ENCODE measurements at places on chromosomes 3 and 15.

DNA sequence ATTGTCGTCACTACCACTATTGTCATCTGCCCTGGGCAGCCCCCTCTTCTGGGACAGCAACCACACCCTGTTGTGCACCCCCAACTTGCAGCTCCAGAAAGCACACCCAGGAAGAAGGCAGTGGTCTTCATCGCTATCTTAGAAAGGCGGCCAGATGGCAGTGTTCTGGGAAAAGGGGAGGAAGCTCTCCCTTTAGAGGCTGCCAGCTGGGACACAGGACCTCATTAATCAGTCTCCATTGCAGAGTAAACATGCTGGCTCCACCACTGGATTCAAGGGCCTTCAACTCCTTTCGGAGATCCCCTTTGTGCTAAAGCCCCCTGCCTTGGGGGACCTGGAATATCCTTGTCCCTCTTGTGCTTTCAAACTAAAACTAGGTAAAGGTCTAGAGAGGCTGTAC lies 199.3 kb upstream of the LINGO1 start:
- no peak for DNase-seq

- DNase-seq, result peak; percentile 38
Observed at GRCh38 chr15:90234096-90234988, at the start of gene GDPGP1. Gene GDPGP1, plus strand, starts transcription at chr15:90234209. Its CDS starts 6,700 bp downstream, at chr15:90240909.

DNA sequence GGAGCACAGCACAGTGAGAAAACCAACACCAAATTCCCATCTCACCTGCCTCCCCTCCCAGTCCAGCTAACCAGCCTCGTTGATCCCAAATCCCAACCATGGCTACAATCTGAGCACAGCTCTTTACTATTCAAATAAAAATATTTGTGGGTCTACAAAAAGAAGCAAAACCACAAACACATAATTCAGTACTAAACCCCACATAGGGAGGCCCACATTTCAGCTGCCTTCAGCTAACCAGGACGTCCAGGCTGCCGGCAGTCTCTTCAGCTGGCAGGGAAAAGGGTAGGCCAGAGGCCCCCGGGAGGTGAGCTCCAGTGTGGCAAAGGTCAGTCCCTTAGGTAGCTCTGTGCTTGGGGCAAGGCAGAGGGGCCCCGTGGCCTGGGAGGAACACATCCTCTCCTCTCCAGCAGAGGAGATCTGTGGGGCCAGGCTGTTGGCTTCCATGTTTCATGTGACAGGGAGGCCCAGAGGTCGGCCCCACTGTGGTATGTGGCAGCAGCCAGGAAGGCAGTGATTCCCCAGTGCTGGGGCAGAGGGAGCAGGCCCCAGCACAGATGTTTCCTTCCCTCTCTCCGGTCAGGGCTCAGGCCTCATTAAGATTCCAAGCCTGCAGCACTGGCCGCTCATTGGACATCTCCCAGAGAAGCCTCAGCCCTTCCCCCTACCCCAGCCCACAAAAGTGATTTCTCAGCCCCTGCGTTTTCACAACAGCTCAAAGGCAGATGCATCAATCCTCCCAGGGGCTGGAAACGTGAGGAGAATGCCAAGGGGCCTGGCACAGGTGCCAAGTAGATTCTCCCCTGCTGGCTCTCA lies 381.4 kb downstream of the NTRK3 start:
- DNase-seq, result peak; percentile 65

DNA sequence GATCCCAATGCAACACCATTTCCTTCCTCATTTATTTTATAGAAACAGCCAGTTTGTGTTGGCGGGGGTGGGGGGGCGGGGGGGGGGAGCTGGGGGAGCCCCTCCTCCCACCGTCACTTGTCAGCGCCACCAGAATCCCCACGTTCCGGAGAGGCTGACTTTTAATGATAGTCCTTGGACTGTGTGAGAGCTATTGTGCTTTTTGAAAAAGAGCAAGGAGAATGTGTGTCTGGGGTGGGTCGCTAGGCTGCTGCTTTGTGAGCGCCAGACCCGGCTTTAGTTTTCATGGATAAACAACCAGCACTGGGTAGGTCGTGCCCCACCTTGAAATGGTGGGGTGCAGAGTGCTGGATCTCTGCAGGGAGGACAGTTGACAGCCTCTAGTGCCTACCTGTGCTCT lies 135.0 kb upstream of the ONECUT1 start:
- no peak for DNase-seq

GRCh38 chr15:90683876-90684275 lies 33.3 kb upstream of the BLM start:
- no peak for DNase-seq

- no peak for DNase-seq
Observed at GRCh38 chr3:133138017-133138416, 99.8 kb downstream of the TMEM108 start.

- DNase-seq, result no peak
Observed at GRCh38 chr3:69491975-69492374, 106.1 kb upstream of the FRMD4B start.

GRCh38 chr15:45476410-45476809 lies 46.1 kb downstream of the SLC30A4 start:
- DNase-seq, result no peak

DNA sequence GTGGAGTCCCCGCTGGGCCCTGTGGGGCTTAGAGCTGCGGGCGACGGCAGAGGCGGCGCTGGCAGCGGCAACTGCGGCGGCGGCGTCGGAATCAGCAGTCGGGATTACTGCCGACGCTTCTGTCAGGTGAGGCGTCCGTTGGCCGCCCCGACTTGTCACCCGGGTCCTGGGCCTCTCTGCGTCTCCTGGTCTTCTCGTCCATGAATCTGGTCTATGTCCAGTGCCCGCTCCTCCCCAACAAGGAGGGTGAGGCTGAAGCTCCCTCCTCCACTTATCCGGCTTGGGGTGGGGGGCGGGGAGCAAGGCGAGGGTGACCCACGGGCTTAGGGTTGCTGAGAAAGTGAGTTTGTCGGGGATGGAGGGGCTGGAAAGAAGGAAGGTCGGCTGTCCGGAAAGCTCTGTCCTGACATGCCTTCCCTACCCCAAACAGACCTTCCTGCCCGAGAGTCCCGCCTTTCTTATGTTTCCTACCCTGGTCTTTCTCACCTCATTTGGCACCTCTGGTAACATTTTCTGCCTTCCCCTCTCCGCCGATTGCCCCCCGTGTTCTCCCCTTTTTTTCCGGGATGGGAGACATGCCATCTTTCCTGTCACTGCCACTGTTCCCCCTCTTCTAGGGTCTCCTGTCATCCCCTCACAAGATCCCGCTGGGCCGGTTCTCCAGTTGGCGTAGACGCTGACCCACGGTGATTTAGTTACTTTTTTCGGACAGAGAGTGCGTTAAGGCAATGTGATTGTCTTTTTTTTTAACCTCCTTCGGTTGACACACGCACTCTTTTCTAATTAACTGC lies 520 bp downstream of the ZNF654 start:
- DNase-seq, result peak; percentile 44

- DNase-seq, result no peak
Observed at GRCh38 chr3:71215351-71215750, 368.2 kb downstream of the FOXP1 start.

- DNase-seq, result no peak
Observed at GRCh38 chr3:59695860-59696259, 646.0 kb upstream of the CFAP20DC start.

GRCh38 chr3:31227131-31227562 lies 305.6 kb upstream of the STT3B start:
- no peak for DNase-seq

DNA sequence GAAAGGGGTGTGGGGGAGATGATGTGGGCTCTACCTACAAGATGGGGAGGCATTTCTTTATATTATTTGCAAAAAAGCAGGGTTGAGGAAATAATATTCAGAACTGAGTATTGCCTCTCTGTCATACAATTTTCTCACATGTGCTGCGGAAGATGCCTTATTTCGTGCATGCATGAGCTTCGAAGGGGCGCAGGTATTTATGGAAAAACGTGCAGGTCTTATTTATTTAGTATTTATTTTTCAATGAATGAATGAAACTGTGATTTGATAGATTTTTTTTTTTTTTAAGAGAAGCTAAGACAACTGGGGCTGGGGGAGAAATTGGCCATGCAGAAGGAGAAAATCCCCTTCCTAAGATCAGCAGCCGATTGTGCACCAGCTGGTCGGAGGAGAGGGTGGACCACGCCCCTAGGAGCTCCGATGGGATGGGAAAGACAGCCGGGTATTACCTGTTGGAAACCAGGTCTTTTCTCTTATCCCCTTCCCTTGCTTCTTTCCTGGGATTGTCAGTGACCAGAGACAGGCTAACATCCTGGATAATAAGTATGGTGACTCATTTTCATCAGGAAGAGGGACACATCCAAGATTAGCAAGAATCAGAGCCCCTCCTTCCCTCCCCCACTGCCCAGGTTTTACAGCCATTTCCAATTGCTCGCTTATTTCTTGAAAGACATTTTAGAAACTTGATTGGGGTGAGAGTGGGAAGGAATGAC lies 875 bp downstream of the GAP43 start:
- DNase-seq, result no peak

GRCh38 chr3:79412537-79412936 lies 355.3 kb downstream of the ROBO1 start:
- no peak for DNase-seq

- no peak for DNase-seq
Observed at GRCh38 chr15:58951388-58952007, 18.0 kb upstream of the SLTM start.

DNA sequence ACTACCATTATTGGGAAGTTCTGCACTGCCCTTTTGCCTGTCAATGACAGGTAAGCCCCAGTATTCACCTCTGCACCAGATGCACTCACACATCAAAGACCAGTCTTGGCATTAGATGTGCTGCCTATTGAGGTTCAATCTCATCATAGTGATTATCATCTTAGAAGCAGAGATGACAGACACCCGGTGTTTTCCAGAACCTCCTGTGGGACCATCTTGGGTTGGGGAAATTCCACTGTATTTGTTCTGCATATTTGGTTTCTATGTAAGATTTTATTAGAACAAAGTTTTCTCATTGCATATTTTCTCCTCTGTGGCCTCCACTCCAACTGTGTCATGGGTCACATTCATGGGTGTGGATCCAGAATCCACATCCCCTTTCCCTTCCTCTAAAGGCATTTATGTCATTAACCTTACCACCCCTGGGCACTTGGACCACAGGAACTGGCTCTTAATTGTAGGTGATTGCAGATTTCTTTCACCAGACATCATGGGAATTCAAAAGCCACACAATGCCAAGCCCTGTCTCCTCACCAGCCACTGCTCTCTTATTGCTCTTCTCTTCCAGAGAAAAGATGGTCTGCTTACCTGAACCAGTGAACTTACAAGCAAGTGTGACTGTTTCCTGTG lies 31.2 kb downstream of the PLA1A start:
- DNase-seq, result no peak

DNA sequence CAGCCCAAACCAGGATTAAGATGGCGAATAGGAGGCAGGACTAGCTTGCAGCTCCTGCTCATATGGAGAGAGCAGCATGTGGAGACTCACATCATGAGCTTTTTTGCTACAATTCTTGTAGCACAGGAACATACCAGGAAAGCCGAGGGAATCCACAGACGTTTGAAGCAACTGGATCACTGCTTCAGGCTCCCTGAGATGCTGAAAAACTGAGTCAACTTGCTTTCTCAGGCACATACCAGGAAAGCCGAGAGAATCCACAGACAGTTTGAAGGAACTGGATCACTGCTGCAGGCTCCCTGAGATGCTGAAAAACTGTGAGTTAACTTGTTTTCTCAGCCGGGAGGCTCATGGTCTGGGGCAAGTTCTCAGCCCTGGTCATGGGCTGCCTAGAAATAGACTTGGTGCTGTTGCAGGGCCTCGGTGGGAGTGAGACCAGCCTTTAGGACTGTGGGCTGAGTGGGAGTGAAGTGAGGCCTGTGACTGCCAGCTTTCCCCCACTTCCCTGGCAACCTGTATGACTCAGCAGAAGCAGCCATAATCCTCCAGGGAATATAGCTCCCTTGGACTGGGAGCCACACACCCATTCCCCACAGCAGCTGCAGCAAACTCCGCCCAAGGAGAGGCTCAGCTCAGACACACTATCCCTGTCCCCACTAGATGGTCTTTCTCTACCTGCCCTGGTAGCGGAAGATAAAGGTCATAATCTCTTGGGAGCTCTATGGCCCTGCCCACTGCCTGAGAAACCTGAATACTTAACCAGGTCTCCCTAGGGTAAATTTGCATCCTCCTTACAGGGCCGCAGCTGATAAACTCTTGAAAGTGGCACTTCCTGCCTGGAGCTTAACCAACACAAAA lies 51.9 kb upstream of the PFN2 start:
- no peak for DNase-seq

DNA sequence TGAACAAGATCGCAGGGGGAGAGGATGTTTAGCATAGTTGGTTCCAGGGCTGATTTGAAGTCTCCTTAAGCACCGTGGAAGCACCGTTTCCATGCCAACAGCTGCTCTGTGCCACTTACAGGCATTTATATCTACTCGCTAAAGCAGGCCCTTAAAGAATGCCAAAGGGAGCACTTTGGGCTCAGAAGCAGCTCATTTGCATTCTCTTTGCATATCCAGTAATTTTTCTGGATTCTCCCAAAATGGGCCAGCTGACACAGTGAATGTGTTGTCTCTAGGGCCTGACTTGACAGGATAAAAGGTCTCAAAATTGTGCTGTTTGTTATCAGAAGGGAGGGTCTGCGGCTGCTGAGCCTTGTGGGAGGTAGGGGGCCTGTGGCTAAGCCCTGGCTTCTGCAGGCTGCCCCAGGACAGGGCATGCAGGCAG lies 138.6 kb downstream of the FBLN2 start:
- DNase-seq, result peak; percentile 37

DNA sequence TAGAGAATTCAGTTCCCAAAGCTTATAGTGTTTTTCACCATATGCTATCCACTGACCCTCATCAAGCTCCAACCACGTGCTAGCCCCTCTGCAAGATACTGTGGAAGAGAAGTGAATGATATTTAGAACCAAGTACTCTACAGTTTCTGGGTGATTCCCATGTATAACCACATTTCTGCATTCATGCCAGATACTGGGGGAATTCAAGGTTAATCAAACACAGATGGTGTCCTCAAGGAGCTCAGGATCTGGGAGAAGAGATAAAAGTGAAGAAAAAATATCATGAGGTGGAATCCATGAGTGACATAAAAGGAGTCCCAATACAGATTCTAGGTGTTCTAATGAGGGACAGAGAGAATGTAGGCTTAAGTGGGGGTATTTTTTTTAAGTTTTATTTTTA lies 195.8 kb downstream of the FHIT start:
- DNase-seq, result no peak

- no peak for DNase-seq
Observed at GRCh38 chr3:159637883-159638542, 350.6 kb upstream of the IL12A start.

DNA sequence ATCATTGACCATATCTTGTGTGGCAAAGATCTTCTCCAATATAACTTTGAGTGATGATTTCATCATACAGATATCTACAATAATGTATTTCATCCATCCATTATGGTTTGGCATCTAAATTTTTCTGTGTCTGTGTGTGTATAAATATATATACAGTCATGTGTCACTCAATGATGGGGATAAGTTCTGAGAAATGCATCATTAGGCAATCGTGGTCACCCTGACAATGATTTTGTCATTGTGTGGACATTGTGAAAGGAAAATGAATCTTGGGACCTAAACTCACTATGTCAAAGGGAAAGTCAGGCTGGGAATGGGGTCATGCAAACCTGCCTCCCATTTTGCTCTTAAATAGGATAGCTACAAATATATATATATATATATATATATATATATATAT lies 12.4 kb downstream of the CFAP161 start:
- DNase-seq, result no peak

All from pons (tissue), 1 donor.